ENCODE measurements at places on chromosomes 6 and 20.
A peak's percentile ranks its signal among the peaks of the same experiment; 100 is the strongest.

DNA sequence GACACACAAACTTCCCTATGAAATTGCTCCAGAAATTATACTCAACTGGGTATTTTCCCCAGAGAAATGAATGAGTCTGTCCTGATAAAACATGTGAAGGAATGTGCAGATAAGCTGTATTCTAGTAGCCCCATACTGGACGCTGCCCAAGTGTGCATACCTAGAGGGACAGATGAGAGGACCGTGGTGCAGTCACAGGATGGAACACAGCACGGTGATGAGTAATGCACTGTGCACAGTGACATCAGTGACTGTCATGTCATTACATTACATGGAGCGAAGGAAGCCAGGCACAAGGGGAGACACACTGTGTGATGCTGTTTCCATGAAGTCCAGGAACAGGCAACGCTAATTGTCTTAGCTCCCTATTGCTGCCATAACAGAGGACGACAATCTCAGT lies 155.5 kb downstream of the CDH4 start:
- no peak for DNase-seq

DNA sequence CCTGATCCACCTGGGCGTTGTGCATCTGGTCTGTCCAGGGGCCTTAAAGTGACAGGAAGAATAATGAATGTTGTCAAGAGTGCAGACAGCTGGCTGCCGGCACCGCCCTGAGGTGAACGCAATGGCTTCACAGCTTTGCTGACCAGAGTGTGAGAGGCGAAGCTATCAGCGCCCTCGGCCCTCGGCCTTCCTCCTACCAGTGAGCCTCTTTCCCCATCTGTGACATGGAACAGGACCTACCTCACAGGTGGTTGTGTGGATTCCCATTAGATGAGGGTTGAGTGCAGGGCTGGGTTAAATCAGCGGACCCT lies 54.8 kb downstream of the CTCFL start:
- no peak for DNase-seq

DNA sequence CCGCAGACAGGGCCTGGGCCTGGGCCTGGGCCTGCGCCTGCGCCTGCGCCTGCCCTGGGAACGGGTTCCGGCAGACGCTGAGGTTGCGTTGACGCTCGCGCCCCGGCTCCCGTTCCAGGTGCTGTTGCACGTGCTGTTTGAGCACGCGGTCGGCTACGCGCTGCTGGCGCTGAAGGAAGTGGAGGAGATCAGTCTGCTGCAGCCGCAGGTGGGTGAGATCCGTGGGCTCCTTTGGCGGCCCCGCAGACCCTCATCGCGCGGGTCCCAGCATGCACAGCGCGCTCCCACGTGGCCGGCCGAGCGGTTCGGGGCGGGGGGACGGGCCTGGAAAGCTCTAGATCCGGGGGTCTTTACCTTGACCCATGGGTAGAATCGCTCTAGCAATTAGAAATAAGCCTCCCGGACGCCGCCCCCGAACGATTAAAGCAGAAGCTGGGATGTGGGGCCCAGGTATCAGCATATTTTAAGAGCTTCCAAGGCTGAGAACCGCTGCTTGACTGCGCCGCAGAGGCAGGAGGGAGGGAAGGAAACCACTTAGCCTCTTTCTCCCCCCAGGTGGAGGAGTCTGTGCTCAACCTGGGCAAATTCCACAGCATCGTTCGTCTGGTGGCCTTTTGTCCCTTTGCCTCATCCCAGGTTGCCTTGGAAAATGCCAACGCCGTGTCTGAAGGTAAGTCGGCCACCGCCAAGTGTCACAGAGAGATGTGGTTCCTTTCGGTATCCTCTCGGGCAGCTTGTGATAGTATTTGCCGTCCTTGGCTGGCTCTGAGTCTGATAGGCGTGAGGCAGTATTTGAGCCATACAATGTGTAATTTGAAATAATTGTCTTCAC lies 508 bp downstream of the NOP56 start:
- peak; percentile 74 for DNase-seq

- no peak for DNase-seq
These were observed 37.1 kb downstream of the SLC22A23 start for GRCh38 chr6:3419624-3420272.

- DNase-seq, result no peak
These were observed 36.1 kb downstream of the FASTKD5 start for GRCh38 chr20:3123542-3123941.

DNA sequence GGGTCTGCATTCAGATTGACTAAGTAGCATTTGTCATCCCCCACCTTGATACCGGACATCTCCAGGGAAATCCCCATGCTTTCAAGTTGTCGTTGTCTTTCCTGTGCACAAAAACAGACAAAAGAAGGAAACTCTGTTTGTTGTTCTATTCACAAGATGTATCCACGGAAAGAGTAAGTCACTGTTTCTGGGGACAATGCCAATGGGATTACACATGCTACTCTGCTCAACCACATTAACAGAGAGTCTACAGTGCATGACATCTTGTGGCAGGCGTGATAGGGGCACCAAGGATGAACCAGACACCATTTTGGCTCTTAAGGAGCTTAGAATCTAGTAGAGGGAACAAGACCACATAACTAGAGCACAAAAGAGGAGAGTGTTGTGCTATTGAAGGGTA lies 124.4 kb upstream of the NUP153 start:
- DNase-seq, result no peak

GRCh38 chr6:136775548-136775947 lies 16.7 kb downstream of the MAP3K5 start:
- DNase-seq, result no peak

DNA sequence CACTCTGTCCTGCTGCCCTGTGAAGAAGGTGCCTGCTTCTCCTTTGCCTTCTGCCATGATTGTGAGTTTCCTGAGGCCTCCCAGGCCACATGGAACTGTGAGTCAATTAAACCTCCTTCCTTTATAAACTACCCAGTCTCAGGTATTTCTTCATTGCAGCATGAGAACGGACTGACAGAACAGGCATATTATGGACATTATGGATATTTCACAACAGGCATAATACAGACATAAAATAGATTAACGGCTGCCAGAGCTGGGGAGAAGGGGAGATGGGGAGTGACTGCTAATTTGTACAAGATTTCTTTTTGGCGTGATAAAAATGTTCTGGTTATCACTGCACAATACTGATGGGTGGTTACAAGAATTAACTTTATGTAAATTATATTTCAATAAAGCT lies 29.4 kb downstream of the TRPC4AP start:
- no peak for DNase-seq

- DNase-seq, result no peak
These were observed 79.9 kb upstream of the SPTLC3 start for GRCh38 chr20:12928755-12929401.

DNA sequence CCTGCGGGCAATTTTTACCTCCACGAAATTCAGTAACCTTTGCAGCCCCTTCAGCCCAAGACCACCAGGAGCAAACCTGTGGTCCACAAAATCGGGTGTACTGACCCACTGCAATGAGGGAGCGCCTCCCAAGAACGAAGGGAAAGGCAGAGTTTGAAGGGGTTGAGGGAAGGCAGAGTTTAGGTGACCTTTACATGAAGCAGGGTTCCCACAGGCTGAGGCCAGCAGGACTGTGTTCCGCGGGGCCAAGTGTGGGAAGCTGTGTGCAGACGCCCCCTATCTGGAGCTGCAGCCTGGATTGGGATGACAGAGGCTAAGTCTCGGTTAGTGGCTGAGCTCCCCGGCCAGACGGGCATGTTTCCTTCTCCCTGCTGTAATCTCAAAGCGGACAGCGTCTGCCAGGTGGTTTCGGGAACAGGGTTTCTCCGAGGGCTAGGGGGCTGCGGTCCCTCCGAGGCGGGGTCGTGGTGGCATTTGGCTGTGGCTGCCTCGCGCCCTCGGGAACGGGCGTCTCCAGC lies 826 bp upstream of the PYGB start:
- peak; percentile 59 for DNase-seq

DNA sequence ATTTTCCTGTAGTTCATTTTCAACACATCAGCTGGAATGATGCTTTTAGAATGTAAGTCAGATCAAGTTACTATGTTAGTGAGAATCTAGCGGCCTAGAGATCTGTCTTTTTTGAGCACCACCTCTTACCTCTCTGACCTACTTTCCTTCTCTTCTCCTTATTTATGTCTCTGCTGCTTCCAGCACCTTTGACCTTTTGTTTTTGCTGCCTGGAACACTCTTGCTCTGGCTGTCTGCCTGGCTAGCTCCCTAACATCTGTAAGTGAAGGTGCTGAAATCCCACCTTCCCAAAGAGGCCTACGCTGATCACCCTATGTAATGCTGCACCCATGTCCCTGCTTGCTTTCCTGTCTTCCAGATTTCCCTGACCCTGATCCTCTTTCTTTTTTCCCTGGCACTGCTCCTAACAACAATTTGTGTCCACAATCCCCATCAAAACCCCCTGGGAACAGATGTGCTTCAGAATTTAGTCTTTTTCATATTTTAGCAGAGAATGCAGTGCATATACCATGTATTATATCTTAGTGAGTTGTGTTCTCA lies 87.8 kb downstream of the RFPL4B start:
- DNase-seq, result no peak

DNA sequence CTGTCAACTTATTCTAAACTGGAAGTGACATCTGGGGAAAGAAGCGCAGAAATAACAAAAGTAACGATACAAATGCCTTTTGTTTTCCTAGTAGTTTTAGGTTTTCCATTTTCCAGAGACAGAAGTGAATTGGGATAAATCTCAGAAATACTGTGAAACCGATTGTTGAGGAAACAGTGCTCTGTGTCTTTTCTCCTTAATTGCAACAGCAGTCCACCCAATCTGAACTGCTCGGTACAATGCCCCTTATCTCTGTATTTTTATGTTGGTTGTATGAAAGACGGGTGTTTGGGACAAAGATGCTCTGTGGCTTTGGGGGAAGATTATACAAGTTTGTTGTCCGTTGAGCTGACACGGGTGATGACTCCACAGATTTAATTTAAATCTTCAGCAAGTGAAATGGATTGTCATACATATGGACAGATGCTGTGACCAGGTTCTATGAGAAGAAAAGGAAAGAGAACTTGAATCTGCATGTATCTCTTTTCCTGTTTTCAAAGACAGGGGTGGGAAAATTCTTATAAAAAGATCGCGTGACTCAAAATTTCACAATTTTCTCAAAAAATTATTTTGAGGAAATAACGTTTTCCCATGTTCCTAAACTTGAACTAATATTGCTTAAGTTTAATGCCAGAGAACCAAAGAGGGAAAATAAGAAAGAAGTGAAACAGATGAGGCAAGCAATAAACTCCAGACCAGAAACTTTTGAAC lies 41.2 kb downstream of the SASH1 start:
- no peak for DNase-seq

GRCh38 chr6:136763716-136764516 lies 28.4 kb downstream of the MAP3K5 start:
- no peak for DNase-seq

DNA sequence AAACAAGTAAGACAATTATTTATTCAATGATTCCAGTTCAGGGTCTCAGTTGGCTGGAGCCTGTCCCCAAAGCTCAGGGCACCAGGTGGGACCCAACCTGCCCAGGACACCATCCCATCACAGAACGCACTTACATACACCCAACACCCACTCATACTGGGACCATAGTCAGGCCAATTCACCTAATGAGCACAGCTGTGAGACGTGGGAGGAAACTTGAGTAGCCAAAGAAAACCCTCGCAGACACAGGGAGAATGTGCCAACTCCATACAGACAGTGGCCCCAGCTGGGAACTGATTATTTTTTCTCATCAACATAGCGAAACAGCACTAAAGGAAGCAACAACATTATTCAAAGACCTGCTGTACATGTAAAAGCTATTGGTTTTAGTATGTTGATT lies 58.6 kb upstream of the DOK5 start:
- DNase-seq, result no peak

- DNase-seq, result no peak
These were observed 18.5 kb upstream of the DCBLD1 start for GRCh38 chr6:117463762-117464665.

DNA sequence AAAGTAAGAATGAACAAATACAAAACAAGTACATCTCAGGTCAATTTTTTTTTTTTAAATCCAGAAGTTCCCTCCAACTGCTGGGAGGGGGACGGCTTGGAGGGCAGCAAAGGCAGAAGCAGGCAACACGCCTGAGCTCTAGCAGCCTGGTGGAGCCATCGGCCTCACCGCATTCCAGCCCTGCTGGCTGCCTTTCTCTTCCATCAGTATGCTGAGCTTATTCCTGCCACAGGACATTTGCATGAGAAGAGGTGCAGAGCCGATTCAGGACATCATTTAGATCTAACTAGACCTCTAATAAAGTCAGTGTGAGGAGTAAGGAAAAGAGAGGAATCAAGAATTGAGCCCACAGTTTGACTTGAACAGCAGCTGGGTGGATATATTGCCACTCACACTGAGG lies 318.8 kb downstream of the ZFAND3 start:
- no peak for DNase-seq

DNA sequence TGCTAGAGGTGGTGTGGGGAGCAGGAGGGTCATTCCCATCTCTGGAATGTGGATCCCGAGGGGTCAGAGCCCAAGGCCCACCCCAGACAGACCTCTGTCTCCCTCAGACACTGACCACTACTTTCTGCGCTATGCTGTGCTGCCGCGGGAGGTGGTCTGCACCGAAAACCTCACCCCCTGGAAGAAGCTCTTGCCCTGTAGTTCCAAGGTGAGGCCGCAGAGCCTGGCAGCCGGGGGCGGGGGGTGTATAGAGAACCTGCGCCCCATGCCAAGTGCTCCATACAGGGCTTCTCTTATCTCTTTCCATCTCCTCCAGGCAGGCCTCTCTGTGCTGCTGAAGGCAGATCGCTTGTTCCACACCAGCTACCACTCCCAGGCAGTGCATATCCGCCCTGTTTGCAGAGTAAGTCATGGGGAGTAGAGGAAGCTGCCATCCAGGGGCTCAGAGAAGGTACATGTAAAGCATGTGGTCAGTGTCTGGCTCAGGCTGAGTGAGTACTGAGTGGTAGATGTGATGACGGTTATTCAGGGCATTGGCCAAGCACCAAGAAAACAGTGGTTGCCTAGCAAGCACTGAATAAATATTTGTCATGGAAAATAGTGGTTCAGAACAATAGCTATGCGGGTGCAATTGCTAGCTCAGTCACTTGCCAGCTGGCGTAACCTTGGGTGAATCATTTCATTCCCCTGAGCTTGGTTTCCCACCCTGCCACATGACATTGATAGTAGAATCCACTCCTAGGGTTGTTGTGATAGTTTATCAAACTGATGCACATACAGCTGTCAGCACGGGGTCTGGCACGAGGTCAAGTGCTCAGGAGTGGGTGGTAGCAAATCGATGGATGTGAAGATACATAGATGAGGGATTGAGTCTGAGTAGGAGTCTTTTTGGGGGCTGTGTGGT lies 3.5 kb downstream of the PIGT start:
- peak; percentile 35 for DNase-seq

- DNase-seq, result no peak
These were observed 28.7 kb downstream of the MYBL2 start for GRCh38 chr20:43695571-43695970.

- DNase-seq, result no peak
These were observed 17.2 kb downstream of the GDAP1L1 start for GRCh38 chr20:44264287-44264686.

DNA sequence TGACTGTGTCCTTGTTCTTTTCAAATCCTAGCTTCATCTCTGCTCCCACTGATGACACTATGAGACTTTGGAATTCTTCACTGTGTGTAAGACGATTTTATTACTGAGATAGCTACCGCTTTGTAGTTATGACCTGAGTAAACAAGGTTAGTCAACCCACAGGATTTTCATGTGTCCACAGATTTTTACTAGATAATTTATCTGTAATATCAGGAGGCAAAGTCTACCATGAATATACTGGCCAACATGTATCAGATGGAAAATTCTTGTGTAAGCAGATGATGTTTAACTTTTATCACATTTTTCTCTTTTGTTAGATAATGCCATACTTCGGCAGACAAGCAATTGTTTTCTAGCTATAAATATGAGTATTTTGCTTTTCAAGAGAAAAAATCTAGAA lies 119.8 kb downstream of the SGK1 start:
- DNase-seq, result no peak

Measured in midbrain (tissue), 1 donor.